ENCODE measurements at places on chromosomes 1 and 21. TPM values are rescaled to one million over a fixed set of nuclear protein-coding genes. Genes with fewer than 3 reads are reported as not detected.

Gene FCMR
- total RNA-seq = 159 TPM

Gene VANGL2
- 0.34 TPM for total RNA-seq

Gene IL10
- not detected for total RNA-seq

Gene LRRC42
- total RNA-seq = 20.2 TPM

Gene MYBPH
- not detected for total RNA-seq

GRCh38 chr21:24938573-24938972, 668.7 kb downstream of the MRPL39 start:
- H3K27me3 ChIP-seq = no peaks in the 10 kb centered on the region
- H3K4me1 ChIP-seq = no peaks in the 10 kb centered on the region
- H3K27ac ChIP-seq = no peak overlapping the region
- DNase-seq = no peak
- H3K36me3 ChIP-seq = no peaks in the 10 kb centered on the region
- H3K4me3 ChIP-seq = no peak overlapping the region

- H3K27me3 ChIP-seq = no peaks in the 10 kb centered on the region
- DNase-seq = no peak
- H3K4me1 ChIP-seq = peaks cover 3% of the 10 kb centered on the region
- no peak overlapping the region for H3K27ac ChIP-seq
- no peak overlapping the region for H3K4me3 ChIP-seq
- H3K36me3 ChIP-seq = no peaks in the 10 kb centered on the region
These were observed 25.8 kb upstream of the MYCL start for GRCh38 chr1:39927538-39927937.

DNA sequence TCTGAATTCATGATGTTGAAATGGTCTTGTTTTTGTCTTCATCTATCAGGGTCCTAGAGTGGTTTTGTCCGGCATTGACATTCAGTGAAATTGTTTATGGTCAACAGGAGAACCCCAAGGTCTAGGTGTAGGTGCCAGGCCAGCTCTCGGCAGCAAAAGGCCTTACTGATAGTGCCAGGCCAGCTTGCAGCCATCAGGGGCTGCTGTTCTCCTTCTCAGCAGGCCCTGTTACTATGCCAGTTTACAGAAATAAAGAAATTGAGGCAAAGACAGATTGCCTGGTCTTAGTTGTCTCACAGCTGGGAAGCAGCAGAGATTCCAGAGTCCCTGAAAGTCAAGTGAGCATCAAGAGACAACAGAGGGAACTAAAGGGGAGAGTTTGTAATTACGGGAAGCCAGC, 12.0 kb downstream of the HMGB4 start:
- no peak for DNase-seq
- no peak overlapping the region for H3K4me3 ChIP-seq
- H3K36me3 ChIP-seq = no peaks in the 10 kb centered on the region
- no peak overlapping the region for H3K27ac ChIP-seq

- DNase-seq = no peak
- no peak overlapping the region for H3K27ac ChIP-seq
- no peaks in the 10 kb centered on the region for H3K36me3 ChIP-seq
These were observed 1.3 kb downstream of the UBL4B start for GRCh38 chr1:110113551-110113950.

DNA sequence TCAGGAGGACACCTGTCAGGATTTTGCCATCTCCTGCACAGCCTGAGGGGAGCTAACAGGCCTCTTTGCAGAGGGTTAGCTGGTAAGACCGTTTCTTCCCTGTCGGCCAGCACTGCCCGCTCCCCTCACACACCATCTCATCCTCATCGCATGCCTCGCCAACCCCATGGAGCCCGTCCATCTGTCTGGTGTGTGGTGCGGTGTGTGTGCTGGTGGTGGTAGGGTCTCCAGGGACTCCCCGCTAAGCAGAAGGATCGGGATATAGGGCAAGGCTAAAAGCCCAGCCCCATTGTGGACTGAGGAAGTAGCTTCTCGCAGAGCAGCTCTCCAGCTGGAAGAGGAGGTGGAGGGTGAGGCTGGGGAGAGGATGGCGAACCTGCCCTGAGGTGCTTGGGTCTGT, 6.8 kb upstream of the SFN start:
- peaks cover 10% of the 10 kb centered on the region for H3K36me3 ChIP-seq
- no peak overlapping the region for H3K4me3 ChIP-seq
- H3K4me1 ChIP-seq = no peaks in the 10 kb centered on the region
- DNase-seq = no peak
- no peaks in the 10 kb centered on the region for H3K27me3 ChIP-seq

- no peaks in the 10 kb centered on the region for H3K27me3 ChIP-seq
- no peaks in the 10 kb centered on the region for H3K36me3 ChIP-seq
- no peak for DNase-seq
- H3K27ac ChIP-seq = no peak overlapping the region
- no peak overlapping the region for H3K4me3 ChIP-seq
These were observed 84.8 kb upstream of the MAP1LC3C start for GRCh38 chr1:242083742-242084141.

DNA sequence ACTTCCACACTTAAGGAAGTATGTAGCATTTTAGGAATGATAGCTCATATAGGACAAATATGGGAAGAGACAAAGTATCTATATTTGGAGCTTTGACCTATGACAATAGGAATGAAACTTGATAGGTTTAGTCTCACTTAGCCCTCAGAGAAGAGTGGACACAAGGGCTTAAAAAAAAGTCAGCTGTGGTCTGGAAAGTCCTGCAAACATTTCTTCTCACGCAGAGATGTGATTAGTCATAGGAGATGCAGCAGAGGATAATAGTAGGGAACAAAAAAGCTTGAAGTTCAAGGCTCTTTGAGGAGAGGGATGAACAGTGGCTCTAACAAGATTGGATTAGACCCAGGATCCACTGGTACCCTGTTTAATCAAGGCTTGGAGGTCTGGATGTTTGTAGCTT, 14.8 kb upstream of the RNF220 start:
- no peak overlapping the region for H3K4me3 ChIP-seq
- DNase-seq = no peak

DNA sequence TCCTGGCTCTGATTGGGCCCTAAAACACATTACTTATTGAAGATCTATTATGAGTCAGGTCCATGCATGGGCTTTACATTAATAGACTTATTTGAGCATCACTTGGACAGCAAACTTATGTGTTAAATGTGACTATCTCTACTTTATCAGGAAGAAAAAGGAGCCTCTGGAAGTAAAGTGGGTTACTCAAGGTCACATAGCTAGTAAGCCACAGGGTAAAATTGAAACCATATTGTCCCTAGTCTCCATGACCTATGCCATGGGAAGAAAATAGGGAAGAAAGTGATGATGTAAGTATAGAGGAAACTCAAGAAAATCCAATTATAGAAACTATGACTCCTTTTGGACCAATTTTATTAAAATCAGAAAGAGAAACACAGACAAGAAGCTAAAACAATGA, 555.3 kb downstream of the NUF2 start:
- H3K36me3 ChIP-seq = no peaks in the 10 kb centered on the region
- no peaks in the 10 kb centered on the region for H3K27me3 ChIP-seq
- no peak overlapping the region for H3K27ac ChIP-seq
- DNase-seq = no peak
- no peak overlapping the region for H3K4me3 ChIP-seq
- H3K4me1 ChIP-seq = no peaks in the 10 kb centered on the region

- H3K27me3 ChIP-seq = peaks cover 7% of the 10 kb centered on the region
- no peak for DNase-seq
- peaks cover 16% of the 10 kb centered on the region for H3K4me1 ChIP-seq
- no peak overlapping the region for H3K4me3 ChIP-seq
These were observed 52.7 kb upstream of the ST6GALNAC3 start for GRCh38 chr1:76021846-76022245.

DNA sequence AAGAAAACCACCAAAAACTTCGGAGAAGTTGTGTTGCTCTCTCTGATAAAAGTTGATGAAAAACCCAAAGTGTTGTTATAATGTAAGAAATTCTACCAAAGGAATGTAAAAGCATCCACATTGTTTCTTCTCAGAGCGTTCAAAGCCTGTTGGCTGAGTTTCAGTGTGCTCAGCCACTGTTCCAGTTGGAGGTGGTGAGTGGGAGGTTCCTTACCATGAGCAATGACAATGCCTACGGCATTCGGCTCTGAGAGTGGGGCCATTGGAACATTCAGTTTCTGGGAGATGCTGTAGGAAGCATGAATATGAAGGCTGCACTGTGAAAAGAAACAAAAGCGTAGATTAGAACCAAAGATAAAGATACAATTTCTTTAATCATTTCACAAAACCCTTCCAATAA, 20.5 kb upstream of the MYBPHL start:
- DNase-seq = no peak
- H3K27me3 ChIP-seq = no peaks in the 10 kb centered on the region

GRCh38 chr21:36693489-36694030, 5.4 kb upstream of the SIM2 start:
- H3K36me3 ChIP-seq = peaks cover 3% of the 10 kb centered on the region
- peaks cover 5% of the 10 kb centered on the region for H3K4me1 ChIP-seq
- no peak for DNase-seq
- no peak overlapping the region for H3K27ac ChIP-seq

- H3K27me3 ChIP-seq = peaks cover 2% of the 10 kb centered on the region
- DNase-seq = peak; percentile 59
- H3K4me3 ChIP-seq = no peak overlapping the region
- H3K36me3 ChIP-seq = no peaks in the 10 kb centered on the region
These were observed 6.8 kb upstream of the BSDC1 start for GRCh38 chr1:32400876-32401631.

- no peaks in the 10 kb centered on the region for H3K27me3 ChIP-seq
- H3K4me1 ChIP-seq = no peaks in the 10 kb centered on the region
- H3K36me3 ChIP-seq = no peaks in the 10 kb centered on the region
- DNase-seq = no peak
- no peak overlapping the region for H3K4me3 ChIP-seq
- H3K27ac ChIP-seq = no peak overlapping the region
These were observed 39.8 kb downstream of the EDARADD start for GRCh38 chr1:236433819-236434315.
